NCI-H2081 treated with DMSO at 0.1 percent for 48 hours (cell line): ENCODE measurements at places on chromosomes 1 and 21.

- no peak for DNase-seq
These were observed 1.8 kb downstream of the RNF220 start for GRCh38 chr1:44406737-44407429.

DNA sequence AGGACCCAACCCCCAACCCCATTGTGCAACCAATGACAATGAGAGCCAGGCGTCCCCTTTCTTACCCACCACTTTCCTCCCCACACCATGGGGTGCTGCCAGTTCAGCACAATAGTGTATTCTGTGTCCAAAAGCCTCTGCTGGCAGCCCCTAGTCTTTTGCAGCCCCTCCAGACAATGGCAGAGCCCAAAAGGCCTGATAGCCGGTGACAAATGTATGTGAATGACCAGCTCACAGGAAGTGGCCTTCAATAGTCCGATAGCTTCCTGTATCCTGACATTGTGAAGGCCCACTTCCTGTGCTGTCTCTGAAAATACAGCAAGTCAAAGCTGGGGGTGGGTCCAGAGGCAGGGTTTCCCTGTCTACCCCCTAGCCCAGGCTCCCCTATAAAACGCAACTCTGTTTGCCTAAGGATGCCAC, 16.6 kb downstream of the SMIM12 start:
- no peak for DNase-seq

GRCh38 chr1:8359617-8360481, 41.9 kb downstream of the SLC45A1 start:
- no peak for DNase-seq

- no peak for DNase-seq
These were observed 71.0 kb downstream of the TRIM11 start for GRCh38 chr1:228335406-228336307.

GRCh38 chr1:21381354-21381753, 58.6 kb upstream of the NBPF3 start:
- DNase-seq, result no peak

GRCh38 chr1:106964495-106964894, 92.0 kb upstream of the PRMT6 start:
- DNase-seq, result no peak

- no peak for DNase-seq
These were observed 97.6 kb downstream of the PIK3R3 start for GRCh38 chr1:46034601-46035516.

GRCh38 chr1:9715536-9716226, 64.2 kb downstream of the PIK3CD start:
- DNase-seq, result no peak
